ENCODE measurements at places on chromosomes 7 and 10. TPM values are rescaled to one million over a fixed set of nuclear protein-coding genes. Genes with fewer than 3 reads are reported as not detected.

MICU1 gene
- total RNA-seq = 36.6 TPM

- no peak for DNase-seq
Observed at GRCh38 chr7:16014031-16014430, 327.5 kb upstream of the MEOX2 start.

GNAI1 gene
- total RNA-seq = 4.4 TPM

SEC23IP gene
- total RNA-seq = 47.8 TPM

ZNF398 gene
- 18.9 TPM for total RNA-seq

DNA sequence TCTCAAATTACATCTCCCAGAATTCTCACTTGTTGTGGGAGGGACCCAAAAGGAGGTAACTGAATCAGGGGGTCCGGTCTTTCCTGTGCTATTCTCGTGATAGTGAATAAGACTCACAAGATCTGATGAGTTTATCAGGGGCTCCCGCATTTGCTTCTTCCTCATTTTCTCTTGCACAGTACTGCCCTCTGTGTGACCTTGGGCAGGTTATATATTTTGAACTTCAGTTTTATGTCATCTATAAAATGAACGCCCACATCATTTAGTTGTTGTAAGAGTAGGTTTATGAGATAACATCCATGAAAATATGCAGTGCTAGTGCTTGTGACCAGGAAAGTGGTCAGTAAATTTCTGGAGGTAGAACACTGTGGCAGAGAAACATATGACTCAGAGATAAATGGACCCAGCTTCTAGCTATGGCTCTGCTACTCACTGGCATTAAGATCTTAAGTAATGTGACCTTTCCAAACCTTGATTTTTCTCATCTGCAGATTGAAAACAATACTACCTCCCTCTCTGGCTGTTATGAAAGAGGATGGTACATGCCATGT, 44.3 kb downstream of the SCRN1 start:
- DNase-seq = no peak

DNA sequence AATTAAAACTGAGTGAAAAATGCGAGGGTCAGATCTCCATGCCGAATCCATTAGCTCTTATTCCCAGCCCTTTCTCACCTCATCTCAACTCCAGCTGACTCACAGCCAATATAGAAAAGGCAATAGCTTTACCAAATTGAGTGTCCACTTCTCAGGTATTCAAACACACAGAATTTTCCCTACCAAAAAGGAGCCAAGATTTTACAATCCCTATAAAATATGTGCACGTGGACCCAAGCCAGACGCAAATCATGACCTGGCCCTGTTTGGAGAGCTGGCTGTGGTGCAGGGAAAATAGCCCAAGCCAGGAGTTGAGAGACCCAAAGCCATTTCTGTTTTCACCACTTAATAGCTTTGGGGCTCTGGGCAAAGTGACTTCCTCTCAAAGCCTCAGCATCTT, 379.7 kb upstream of the AUTS2 start:
- DNase-seq = no peak

PPP1R3C gene
- 0.16 TPM for total RNA-seq

- no peak for DNase-seq
Observed at GRCh38 chr7:18302097-18302496, 193.5 kb upstream of the HDAC9 start.
